Stimulated activated CD4-positive, alpha-beta T cell treated with anti-CD3 and anti-CD28 coated beads, Interleukin-12 subunit alpha, Interleukin-12 subunit beta, amount 100 ng/mL, for 24 hours (primary cell): ENCODE measurements at places on chromosomes 1 and 21.

GRCh38 chr1:8889925-8890785, 11.7 kb upstream of the ENO1 start:
- DNase-seq: no peak

DNA sequence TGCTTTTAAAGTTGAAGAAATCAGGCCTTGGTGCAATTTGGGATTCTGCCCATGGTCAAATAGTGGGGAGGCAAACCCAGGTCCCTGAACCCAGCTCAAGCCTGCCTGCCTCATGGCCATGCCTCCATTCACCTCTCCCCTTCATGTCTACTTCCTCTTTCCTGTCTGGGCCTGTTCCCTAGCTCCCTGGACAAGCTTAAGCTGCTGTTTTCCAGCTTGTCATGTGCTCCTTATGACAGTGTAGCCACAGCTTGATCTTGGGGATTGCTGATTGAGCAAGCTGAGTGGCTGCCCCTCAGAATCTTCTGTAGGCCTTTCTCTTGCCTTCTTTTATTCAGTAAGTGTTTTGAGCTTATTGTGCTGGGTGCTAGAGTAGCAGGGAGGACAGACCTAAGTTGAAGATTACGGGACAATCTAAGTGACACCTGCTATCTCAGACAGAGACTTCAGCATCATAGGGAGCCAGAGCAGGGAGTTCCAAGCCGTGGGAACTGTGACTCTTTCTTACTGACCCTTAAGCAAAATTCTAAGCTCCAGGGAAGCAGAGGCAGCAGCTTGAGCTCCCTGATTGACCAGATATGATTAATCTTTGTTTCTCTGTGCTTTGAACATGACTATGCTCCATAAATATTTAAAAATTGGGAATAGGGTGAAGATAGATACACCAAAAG, 520 bp upstream of the MR1 start:
- no peak for DNase-seq

GRCh38 chr1:196372896-196373536, 235.2 kb downstream of the KCNT2 start:
- no peak for DNase-seq

DNA sequence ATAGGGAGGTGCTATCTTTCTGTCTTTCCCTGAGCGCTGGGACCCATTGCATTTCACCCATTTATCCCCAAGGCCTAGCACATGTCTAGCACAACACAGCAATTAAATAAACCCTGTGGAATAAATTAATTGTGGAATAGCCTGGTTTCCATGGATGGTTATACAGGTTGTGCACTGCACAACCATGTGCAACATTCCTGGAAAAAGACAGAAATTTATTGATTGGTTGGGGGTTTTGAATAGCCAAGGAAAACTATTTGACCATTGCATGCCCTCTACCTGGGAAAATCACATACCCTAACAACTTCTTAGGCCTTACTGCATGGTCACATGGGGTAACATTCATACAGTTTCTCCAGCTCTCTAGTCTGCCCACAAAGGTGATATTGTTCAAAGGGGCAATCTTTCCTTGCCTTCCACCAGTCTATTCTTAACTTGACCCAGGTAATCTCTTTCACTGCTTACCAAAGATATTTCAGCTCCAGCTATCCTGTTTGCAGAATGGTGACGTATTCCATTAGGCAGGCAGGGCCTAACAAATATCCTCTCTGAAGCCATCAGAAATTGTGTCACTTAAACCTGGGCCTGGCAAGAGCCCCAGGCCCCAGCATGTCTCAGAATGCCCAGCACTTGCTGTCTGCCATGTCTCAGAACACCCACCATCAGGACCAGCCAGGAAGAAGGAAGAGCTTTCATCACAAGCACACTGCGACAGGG, 157.9 kb upstream of the RAB4A start:
- no peak for DNase-seq

DNA sequence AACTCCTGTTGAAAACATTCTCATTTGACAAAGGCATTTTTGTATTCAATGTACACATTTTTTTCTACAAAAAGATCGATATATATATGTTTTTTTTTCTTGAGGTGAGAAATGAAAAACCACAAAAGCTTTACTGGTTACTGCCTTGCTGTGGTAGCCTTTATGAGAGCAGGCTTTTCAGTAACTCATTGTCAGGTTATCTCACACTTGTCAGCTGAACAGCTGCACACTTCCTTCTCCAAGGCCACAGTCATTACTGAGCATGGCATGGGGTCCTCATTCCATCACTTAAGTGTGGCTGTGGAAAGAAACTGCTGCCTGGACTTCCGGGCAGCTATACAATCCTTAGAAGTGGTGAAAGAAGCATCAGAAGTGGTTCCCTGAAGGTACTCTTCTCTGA, 169.3 kb upstream of the ZP4 start:
- DNase-seq: no peak

DNA sequence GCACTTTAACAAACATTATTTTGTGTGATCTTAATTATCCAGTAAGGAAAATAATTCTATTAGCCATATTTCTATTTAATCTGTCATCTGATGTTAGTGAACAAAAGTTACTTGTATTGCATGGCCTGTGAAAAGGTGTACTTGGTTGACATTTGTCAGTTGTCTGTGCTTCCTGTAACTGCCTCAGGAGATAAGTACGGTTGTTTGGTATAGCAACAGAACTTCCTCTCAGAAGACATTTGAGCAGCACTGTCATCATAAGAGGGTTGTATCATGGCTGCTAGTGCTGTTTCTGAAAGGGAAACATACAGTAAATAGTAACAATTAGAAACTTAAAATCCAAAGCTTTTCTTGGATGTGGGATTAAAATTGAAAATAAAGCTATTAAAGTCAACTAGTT, 3.4 kb downstream of the BLZF1 start:
- DNase-seq: no peak

DNA sequence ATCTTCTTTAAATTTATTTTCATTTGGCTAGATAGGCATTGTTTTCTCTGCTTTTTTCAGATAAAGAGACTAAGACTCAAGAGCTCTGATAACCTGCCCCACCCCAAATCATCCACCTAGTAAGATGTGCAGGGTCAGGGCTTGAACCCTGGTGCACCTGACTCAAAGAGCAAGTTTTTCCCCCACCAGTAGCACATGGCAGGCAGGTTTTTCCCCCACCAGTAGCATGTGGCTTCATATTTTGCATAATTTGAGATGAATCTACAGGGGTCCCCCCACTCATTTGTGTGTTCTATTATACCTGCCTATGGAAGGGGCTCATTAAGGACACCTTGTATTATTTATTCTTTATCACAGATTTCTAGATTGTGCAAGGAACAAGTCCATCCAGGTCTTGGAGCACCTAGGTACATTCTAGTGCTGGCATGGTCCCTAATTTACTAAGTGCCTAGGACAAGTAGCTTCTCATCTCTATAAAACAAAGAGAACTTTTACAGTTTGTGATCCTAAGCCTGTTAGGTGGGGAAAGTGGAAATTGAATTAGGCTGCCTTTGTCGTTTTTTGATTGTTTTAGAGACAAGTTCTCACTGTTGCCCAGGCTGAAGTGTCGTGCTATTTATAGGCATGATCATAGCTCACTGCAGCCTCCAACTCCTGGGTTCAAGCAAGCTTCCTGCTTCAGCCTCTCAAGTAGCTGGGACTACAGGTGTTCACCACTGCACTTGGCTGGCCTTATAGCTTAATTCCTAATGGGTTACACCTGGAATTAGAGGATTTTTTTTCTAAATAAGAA, 13.2 kb upstream of the CTSE start:
- no peak for DNase-seq

DNA sequence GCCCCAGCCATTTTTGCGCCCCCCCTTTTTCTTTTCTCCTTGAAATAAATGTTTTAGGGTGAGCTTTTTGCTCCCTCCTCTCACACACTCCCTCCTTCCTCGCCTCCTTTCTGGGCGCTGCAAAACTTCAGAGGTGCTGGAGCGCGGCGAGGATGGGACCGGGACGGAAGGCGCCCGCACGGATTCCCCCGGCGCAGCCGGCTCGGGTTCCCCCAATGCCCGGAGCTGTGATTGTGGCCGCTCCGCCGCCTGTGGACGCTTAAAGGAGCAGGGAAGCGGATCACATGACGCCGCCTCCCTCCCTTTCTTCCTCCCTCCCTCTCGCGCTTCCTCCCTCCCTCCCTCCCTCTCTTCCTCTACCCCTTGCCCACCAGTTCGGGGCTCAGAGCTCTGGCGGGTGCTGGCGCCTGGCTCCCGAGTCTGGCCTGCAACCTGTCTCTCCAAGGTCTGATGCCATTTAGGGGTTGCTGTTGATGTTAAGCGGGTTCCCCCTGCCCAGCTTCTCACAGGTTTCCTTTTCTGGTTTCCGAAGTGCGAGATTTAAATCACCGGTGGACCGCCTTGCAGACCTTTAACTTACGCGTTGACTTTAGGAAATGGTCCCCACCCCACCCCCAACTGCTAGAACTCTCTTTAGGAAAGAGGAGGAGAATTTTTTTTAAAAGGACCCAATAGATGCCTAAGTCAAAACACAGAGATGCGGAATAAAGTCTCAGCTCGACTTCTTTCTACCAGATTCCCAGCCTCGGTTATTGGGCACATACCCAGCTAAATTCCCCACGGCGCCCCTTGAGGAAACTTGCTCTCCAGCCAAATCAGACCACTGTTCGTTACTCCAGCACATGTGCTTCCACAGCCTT, at the start of gene WLS:
TSS of gene WLS (minus strand) at position 235 of the 860 bp plus-strand sequence. CDS start at position 11, 224 bp downstream.
- DNase-seq: no peak
